ENCODE measurements at places on chromosomes 2 and 18.

DNA sequence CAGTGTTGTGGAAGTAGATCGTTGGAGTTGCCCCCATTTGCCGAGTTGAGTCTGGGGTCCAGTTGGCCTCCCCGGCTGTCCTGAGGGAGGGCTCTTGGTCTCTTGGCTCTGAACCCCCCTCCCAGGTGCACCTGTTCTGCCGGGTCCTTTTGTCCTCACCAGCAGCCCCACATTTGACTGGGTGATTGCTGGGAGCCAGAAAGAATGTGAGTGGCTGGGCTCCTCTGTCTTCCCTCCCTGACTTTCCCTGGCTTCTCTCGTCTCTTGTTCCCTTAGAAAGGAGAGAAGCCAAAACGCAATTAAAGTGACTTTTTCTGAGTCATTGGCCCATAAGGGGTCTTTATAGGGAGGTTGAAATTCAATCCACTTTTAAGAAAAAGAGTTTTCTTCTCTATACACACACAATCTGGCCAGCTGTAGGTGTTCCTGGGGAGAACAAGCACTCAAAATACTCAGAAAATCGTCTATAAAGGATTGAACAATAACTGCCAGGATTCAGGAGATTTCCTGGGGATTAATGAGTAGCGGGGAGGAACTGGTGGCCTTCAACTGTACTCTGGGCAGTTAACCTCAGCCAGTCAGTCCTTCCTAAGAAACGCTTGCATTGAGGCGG lies 131.0 kb downstream of the TMEM182 start:
- DNase-seq, result no peak

- DNase-seq, result no peak
Measured at GRCh38 chr2:217413193-217413592, 553.3 kb upstream of the TNP1 start.

DNA sequence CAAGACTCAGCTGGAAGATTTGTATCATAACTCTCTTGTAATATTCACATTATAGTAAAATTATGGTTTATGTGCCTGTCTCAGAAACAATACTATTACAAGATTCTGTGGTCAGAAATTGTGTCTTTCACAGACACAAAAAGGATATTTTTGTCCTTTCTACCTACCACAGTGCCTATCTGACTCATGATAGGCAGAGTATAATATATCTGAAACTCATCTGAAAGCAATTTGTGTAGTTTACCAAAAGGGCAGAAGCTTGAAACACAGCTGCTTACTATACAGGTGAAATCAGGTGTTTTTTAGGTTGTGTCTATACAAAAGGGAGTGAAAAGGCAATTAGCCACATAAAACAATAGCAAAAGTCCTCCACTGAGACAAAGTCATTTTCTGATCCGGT lies 10.9 kb downstream of the TMEM200C start:
- DNase-seq, result no peak

- DNase-seq, result no peak
Measured at GRCh38 chr18:3599195-3599594, 149.2 kb downstream of the TGIF1 start.

- no peak for DNase-seq
Measured at GRCh38 chr18:5468394-5468793, 75.4 kb downstream of the EPB41L3 start.

DNA sequence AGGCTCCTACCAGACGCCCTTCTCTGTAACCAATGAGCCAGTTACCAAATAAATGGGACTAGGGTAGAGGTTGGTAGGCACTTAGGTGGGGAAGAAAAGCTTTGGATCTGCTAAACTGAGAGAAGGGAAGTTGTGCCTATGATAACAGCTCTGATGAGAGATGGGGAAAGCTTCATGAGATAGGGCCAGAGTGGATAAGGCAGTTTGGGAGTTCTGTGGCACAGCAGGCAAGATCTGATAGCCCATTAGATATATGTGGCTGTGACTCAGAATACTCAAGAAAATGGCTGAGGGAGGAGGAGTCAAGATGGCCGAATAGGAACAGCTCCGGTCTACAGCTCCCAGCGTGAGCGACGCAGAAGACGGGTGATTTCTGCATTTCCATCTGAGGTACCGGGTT lies 99.8 kb downstream of the PDE11A start:
- no peak for DNase-seq

GRCh38 chr2:157480182-157480961 lies 36.5 kb upstream of the CYTIP start:
- no peak for DNase-seq

DNA sequence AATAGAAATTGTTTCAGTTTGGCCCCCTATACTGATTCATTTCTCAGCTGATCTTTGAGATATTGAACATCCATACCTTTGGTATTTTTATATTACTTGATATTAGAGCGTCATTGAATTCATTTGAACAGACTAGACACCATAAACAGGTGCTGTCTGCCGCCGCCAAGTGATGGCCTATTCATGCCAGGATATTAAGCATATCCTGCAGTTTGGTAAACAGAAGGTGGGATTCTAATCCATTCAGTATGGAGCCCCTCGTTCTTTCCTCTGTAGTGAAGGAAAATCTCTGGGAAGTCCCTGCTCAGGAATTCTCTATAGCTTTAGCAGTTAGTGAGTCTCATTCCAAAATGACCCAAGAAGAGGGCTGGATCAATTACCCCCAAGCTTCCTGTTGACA lies 23.0 kb upstream of the CD28 start:
- no peak for DNase-seq

- DNase-seq, result no peak
Measured at GRCh38 chr2:219079417-219079816, 18.7 kb upstream of the IHH start.

GRCh38 chr18:7725897-7726296 lies 158.8 kb downstream of the PTPRM start:
- DNase-seq, result no peak

DNA sequence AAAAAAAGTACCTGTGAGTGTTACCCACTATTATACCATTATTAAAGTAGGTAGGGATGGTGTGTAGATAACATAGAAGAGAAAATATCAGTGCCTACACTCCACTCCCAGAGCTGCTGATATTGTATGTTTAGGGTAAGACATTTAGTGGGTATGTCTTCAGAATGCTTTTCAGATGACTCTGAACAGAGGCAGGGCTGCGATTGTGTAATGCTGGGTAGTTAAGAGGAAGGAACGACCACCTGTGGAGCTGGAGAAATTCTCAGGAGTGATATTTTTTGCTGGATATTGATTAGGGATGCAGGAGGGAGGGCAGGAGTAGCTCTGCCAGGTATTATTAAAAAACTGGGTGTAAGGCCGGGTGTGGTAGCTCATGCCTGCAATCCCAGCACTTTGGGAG lies 2.8 kb downstream of the CNOT11 start:
- DNase-seq, result no peak

GRCh38 chr18:60060578-60060977 lies 160.8 kb downstream of the PMAIP1 start:
- no peak for DNase-seq

DNA sequence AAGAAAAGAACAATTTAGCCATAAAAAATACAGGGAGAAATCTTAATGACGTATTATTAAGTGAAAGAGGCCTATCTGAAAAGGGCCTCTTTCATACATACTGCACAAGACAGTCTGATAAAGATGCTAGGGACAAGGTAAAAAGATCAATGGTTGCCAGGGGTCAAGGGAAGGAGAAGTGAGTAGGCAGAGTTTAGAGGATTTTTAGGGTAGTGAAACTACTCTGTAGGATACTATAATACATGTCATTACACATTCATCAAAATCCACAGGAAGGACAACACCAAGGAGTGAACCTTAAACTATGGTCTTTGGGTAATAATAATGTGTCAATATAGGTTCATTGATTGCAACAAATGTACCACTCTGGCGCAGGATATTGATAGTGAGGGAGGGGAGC lies 289.3 kb downstream of the FSIP2 start:
- no peak for DNase-seq

DNA sequence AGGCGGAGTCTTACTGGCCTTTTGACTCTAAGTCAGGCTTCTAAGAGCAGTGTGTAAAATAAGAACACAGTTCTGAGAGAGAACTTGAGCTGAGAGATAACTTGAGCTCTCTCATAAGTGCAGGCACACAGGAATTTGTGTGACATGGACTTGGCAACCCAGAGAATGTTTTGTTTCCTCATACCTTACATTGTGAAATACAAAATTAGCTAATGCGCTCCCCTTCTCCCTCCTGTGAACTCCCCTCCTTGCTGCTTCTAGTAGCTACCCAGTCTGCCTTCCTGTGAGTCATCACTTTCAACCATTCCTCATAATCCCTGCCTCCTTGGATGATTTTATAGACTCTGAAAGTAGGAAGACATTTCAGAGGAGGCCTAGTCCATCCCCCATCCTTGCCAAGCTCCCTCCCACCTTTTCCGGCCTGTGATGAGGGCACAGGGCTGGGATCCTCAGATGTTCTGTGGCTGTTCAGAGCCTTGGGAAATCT lies 22.6 kb downstream of the FER1L5 start:
- DNase-seq, result no peak

DNA sequence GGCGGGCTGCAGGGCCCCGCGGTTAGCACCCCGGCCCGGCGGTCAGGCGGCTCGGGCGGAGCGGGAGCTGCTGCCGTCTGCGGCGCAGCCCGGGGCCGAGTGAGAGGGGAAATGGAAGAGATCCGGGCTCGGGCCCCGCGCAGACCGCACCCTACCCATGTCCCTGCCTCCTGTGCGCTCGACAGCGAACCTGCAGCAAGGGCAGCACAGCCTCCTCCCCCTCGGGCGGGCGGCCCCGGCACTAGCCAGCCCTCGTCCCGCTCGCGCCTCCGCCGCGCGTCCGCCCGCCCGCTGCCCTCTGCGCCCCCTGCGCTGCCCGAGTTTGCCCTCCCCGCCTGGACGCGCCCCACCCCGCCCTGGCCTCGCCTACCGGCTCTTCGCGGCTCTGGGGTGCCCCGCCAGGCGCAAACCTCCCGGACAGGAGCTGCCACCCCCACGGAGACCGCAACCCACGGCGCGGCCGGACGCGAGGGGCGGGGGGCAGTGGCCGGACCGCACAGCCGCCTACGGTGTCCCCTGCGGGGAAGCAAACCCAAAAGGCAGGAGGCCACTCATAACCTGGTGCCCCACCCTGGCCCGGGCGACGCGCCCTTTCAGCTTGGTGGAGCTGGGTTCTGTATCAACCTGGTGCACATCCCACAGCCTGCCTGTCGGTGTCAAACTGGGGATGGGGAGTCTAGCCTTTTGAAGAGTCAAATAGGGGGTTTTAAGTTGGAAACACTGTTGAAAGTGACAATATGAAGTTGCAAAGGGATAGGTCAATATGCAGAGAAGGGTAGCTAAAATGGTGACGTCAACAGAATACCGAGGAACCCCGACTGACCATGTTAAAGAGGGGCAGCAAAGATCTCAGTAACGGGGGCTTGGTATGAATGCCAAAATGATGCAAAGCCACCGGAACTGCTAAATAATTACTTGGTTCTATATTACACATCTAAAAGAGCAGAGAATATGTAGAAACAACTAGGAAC lies at the start of gene IHH:
TSS of gene IHH (minus strand) at position 101 of the 971 bp plus-strand sequence. CDS start 454 bp downstream, outside the sequence.
- no peak for DNase-seq

GRCh38 chr2:101327863-101328394 lies 19.4 kb upstream of the RNF149 start:
- no peak for DNase-seq

- DNase-seq, result no peak
Measured at GRCh38 chr2:83757329-83757728, 701.8 kb downstream of the SUCLG1 start.

DNA sequence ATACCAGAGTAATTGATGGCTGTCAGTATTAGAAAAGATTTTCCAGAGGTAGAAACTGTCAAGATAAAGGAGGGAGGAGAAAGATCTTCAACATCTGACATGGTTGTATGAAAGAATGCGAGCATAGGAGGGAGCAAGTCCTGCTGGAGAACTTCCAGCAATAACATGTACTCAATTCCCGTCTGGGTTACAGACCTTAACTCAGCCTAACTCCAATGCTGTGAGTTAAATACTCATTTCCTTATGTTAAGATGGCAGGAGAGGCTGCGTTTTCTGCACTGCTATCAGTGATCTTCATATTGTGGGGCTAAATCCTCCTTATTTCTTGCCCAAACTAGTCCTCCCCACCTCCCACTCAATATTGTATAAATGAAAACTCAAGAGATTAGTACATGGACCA lies 6.7 kb upstream of the CERS6 start:
- DNase-seq, result no peak

- no peak for DNase-seq
Measured at GRCh38 chr2:236517251-236518031, 52.2 kb upstream of the ACKR3 start.

DNA sequence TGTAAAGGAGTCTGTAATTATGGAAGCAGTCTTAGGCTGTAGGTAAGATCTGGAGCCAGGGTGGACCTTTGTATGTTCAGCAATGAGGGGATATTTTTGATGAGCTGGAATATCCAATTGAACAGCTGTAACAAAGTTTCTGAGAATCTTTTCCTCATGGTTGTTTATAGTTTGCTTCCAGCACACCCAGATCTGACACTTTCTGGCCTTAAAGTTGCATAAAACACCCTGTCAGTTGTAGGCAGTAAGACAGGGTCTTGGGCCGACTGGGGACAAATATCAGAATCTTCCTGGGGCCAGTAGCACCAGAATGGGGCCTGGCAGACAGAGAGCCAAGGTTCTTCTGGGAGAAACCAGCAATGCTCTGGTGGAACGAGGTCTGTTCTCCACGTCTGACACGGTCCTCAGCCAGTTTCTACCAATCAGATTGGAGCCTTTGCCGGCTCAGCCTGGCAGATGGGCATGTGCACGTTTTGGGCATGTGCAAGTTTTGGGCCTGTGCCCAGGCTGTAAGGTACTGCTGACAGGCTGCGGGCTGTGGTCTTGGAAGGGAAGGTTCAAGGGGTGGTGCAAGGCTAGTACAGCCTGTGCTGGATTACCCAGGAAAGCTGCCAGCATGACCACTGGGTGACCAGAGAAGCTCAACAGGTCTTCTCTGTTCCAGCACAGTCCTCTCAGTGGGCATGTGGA lies 89.8 kb downstream of the PRKCE start:
- no peak for DNase-seq

GRCh38 chr2:131509615-131510014 lies 17.4 kb upstream of the MZT2A start:
- no peak for DNase-seq

DNA sequence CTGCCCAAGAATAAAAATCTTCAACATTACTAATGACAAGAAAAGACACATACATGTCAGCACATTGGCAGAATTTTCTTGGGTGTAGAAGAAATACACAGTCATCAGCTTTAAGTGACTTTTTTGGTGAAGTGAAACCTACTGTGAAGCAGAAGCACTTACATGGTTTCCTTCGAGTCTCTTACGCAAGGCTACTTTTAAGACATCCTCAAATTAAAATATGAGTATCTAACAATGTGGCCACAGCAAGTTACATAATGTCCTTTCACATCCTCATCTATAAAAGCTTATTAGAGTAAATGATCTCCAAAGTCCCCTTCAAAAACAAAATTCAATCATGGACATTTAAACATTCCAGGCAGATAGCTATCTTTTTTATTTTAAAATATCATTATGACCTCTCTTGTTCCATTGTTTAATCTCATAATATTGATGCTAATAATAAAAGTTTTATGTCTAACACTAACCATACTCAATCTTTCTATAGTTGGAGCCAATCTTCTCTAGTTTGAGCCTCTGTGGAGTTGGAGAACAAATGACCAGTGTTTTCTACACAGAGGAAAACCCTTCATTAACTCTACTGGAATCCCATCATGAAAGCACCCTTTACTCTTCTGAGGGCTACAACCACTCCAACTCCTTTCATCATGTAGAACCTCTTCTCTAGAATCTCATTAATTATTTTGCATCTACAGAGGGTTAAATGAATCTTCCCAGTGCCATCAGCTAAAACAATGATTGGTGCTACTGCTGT lies 182.2 kb upstream of the ZFP36L2 start:
- no peak for DNase-seq

Measured in NCI-H187 (cell line).